Stimulated activated CD4-positive, alpha-beta T cell treated with anti-CD3 and anti-CD28 coated beads, Interleukin-15, amount 100 ng/mL, for 48 hours (primary cell): ENCODE measurements at places on chromosomes 12 and 14.

DNA sequence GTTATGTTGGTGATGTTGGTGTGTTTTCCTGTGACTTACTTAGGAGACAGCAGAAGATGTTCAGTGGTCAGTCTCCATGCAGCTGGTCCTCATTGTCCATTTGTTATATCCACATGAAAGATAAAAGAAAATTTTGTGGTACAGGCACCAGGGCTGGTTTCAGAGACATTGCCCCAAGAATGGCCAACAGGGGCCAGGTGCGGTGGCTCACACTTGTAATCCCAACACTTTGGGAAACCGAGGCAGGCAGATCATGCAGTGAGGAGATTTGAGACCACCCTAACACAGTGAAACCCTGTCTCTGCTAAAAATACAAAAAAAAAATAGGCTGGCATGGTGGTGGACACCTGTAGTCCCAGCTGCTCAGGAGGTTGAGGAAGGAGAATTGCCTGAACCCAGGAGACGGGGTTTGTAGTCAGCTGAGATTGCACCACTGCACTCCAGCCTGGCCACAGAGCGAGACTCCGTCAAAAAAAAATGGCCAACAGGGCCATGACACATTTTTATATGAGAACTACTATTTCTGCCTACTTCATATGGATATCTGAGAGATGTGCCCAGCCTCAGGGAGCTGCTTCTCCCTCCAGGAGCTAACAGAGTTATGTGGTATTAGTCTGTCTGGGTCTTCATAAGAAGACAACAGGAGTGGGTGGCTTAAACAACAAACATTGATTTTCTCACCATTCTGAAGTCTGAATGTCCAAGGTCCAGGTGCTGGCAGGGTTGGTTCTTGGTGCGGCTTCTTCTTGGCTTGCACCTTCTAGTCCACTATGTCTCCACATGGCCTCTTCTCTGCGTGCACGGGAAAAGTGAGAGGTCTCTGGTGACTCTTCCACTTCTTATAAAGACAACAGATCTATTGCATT, 821.7 kb downstream of the TMEM121 start:
- no peak for DNase-seq

GRCh38 chr14:24243336-24243836, 963 bp upstream of the TINF2 start:
- DNase-seq: no peak

DNA sequence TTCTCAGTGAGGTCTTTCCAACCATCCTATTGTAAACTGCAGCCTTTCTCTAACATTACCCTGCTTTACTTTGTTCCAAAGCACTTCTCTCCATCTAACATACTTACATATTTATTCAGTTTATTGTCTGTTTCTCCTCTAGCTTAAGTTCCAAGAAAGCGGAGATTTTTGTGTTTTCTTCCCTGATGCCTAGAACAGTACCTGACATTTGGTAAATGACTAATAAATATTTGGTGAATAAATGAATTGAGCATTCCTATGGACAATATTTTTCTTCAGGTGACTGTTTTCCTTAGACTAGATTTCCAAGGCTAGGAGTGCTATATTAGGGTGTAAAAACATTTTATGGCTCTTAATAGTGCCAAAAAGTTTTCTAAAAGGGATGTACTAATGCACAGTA, 2.4 kb downstream of the RACGAP1 start:
- no peak for DNase-seq

DNA sequence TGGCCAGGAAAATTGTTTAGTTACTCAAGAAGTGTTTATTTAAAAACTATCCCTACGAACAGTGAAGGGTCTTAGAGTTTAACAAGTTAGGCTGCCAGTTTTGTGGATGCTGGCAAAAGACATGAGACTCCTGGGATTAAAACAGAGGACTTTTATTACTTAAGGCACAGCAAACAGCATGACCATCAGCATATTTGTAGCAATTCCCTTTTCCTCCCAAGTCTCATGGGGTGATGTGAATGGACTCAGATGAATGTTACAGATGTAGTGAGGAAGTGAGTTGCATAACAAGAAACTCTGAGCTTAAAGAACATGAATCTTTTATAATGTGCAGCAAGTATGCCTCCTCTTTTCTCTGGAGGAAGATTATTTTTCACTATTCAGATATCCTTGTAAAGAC, 695.8 kb downstream of the RPS29 start:
- DNase-seq: no peak

DNA sequence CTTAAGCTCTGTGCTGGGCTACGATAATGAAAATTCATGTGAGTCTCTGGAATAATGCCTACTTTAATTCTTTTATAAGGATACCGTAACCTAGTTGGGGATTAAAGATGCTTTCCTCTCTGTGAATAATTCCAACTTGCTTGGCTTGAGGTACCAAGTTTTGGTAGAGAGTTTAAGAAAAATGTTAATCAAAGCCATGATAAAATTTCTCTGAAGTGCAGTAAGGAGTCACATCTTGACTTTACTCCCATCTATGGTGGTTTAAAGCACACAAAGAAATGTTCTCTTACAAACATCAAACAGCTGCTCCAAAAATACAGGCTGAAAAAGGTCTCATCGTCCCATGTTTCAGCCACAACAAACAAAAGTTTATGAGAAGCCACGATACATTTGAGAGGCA, 284.8 kb upstream of the TBX3 start:
- no peak for DNase-seq

DNA sequence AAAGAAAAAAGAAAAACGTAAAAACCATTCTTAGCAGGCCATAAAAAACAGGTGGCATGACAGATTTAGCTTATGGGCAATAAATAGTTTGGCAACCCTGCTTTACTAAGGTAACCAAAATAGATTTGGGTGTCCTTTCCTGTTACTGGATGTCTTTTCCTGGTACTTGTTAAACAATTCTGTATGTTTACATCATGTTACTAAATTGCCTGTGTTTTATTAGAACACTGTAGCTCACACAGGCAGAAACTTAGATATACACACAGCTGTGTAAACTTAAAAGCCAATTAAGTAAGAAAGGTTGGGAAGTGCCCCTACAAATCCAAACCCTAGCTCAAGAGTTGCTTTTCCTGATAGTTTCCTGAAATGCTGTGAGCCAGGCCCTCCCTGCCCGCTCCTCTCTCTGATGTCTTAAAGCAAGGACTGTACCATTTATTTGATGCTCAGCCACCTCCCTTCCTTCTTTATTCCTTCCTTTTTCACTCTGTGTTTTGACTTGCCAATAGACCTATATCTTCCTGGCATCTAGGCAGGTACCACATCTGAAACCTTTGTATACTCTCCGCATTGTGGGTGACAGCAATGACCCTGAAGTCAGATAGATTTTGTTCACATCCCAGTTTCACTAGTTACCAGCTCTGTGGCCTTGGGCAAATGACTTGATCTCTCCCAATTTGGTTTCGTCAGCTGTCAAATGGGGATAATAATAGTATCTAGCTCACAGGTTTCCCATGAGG, 3.7 kb upstream of the CAMKK2 start:
- DNase-seq: no peak

DNA sequence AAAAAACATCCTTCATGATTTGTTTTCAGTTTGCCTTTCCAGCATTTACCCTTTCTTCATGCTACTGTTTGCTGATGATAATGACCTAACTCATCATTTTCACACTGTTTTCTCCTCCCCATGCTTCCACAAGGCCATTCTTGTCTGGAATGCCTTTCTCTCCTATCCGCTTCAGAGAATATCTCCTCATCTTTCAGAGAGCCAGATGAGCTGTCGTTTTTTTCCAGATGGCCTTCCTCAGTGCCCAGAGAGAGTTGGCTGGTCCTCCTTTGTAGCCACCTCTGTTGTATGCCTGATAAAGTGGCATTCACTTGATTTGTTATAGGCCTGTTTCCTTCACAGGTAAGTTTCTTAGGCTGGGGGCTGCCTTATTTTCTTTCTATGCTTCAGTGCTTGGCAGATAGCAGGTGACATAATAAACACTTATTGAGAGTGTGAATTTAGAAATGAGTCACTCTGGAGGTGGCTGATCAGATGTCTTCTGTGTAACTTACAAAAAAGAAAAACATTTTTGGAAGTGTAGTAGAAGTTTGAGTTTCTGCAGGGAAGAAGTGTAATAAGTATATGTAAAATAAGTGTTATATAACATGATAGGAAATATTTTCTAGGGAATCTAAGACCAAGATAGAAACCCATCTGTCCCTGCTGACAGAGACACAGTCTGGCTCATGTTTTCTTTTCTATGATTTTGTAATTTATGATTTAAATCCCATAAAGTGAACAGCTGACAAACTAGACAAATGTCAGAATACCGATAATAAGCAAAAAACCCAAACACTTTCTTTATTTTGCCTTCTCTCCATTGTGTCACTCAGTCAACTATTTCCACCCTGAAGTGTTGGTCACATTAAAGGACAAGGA, 174.5 kb downstream of the DACT1 start:
- no peak for DNase-seq

DNA sequence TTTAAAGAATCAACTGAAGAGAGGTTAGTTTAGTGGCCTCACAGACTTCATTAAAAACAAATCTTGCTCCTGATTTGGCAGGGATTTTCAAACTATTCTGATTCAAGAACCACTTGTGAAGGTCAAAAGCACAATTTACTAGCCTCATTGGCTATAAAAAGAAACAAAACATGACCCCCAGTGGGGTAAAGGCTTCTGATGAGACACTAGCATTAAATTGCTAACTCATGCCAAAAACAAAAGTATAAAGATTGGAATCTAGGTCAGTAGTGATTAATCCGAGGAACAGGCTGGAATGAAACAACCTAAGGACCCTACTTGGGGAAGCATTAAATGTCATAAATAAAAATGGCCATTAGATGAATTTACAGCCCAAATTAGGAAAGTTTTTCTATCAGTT, 312.3 kb downstream of the PAWR start:
- no peak for DNase-seq

GRCh38 chr14:65369560-65369959, 43.0 kb upstream of the FUT8 start:
- DNase-seq: no peak

DNA sequence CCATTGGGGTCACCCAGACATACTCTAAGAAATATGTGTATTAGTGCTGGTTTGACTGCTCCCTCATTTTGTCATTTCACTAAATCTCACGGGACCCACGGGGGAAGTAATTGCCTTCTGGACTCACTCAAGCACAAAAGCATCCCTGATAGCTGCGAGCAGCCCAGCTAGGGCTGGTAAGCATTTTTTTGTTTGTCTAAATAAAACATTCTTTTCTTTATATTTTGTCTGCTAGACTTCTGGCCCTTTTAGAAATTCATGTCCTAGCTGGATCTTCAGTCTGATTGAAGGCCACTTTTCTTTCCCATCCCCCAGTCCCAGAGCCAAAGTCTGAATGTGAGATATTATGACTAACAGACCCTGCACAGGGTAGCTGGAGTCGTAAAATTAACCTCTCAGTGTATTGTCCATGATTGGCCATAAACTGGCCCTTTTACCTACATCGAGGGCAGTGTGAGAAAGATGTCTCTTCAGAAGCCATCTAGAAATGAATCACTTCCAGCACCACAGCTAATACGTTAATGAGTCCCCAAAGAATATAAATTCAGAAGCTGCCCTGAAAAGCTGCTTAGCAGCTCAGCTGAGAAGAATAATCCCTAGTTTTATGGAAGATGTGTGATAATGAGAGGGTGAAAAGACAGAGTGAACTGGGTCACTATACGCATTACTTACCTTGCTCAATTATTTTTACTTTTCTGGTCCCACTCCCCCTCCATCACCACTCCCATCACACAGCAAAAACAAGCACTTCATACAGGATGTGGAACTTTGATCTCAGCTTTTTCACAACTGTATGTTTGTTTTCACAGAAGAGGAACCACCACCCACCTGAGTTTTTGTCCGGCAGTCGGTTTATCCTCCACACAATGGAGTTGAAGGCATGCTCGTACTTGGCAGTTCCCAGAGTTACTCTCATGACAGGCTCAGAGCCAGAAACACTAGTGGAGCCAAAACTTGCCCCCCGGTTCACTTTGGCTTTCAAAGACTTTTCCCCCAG, 55.6 kb upstream of the GTF2A1 start:
- DNase-seq: no peak

DNA sequence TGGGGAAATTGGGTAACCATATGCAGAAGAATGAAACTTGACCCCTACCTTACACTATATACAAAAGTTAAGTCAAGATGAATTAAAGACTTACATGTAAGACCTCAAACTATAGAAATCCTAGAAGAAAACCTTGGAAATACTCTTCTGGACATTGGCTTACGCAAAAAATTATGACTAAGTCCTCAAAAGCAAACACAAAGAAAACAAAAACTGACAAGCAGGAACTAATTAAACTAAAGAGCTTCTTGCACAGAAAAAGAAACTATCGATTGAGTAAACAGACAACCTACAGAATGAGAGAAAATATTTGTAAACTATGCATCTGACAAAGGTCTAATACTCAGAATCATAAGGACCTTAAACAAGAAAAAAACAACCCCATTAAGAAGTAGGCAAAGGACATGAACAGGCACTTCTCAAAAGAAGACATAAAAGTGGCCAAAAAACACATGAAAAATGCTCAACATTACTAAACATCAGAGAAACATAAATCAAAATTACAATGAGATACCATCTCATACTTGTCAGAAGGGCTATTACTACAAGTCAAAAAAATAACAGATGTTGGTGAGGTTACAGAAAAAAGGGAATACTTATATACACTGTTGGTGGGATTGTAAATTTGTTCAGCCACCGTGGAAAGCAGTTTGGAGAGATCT, 37.0 kb upstream of the CFAP54 start:
- no peak for DNase-seq
